ENCODE measurements at places on chromosomes 12 and 14.

DNA sequence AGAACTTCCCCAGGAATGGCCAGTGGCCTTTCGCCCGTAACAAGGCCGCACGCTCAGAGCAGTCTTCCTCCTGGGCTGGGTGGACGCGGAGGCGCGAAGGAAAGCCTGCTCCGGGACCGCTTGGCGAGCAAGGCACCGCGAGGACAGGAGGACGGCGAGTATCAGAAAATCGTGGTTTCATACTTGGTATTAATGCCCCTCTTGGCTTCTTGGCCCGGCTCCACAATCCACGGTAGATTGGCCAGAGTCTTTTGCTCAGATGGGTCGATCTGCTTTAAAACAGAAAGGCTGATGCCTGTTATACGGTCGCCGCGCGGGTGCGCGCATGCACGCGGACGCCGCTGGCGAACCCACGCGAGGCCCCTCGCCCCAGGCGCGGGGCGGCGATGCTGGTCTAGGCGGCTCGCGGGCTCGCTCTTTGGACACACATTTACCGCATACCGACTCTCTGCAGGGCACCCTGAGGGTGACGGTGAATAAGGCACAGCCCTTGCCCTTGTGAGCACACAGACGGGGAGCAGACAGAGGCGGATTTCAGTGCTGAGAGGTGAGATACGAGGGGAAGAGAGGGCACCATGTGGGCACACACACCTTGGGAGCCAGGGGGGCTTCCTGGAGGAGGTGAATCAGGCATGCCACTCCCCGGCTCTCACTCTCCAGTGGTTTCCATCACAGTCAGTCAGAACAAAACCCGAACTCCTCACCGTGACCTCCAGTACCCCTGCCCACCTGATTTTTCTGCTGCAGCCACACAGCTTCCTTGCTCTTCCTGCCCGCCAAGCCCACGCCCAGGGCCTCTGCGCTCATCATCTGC, 100.7 kb downstream of the APAF1 start:
- DNase-seq = no peak

GRCh38 chr12:97275728-97276590, 186.6 kb upstream of the RMST start:
- peak; percentile 16 for DNase-seq

DNA sequence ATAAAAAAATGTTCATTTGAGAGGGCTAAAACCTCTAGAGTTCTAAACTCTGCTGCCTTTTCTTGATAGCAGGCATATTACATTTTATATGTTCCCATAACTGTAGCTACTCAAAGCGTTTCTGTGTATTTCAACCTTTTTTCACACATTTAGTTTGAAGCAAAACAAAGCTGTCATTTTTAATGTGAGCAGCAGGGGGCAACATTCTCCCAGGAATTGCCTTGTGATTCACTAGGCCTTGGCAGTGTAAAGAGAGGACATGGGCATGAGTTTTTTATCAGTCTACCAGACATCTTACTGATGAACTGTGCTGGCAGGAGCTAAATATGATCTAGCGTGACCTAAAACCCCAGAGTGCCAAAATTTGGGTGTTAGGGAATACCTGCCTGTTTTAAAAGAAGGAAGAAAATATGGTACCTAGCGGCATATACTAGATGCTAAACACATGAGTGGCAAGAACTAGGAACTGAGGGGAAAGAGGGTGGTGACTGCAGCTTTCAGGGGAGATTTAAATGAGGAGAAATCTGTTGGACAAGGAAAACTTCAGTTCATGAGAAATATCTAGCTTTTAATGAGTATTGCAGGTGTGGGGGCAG, 65.3 kb downstream of the IFT43 start:
- peak; percentile 16 for DNase-seq

DNA sequence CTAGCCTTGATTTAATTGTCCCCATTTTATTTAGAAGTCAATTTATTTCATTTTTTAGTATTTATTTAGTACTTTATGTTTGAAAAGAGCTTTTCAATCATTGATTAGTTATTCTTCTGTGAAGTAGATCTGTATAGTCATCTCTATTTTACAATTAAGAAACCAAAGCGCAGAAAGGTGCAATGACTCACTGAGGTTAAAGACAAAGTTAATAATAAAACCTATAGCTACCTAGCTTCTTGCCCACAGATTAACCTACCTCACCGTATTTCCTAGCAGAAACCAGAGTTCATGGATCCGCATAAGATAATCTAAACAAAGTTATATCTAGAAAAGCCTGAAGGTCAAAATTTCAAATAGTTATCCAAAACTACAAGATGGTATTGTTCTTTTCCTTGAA, 176.4 kb downstream of the GRIN2B start:
- no peak for DNase-seq

DNA sequence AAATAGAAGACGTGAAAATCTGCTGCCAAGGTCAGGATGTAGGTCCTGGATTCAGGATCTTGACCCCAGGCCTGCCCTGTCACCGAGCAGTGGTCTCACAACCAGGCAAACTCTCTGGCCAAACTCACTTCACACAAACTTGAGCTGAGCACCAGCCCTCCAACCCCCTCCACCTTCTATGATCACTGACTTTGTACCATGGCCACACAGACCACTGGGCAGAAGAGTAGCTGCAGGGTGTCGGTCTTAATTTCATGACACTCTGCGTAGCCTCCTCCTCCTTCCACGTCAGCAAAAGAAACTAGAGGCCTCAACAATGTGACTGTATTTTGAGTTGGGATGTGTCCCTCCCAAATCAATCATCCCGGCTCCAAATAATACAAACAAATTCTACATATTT, 7.2 kb upstream of the TBX3 start:
- no peak for DNase-seq

DNA sequence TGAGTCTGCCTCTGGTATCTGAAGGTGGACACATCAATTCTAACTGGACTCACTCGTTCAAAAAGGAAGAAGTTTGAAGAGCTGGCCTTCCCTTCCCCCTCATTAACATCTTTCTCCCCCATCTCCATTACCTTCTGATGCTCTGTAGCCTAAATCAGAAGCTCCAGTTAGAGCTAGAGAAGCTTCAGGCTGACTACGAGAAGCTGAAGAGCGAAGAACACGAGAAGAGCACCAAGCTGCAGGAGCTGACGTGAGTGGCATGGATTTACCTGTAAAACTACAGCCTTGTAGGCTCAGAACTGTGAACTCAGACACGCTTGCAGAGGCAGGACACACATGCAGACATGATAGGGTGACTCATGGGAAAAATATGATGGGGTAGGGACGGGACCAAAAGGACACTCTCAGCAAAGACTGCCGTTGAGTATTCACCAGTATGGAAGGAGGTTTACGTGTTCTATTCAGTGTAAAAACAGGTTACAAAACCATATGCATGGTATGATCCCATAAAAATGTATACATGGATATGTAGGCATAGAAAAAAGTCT, 14.3 kb upstream of the PIP4K2C start:
- no peak for DNase-seq

- no peak for DNase-seq
Observed at GRCh38 chr12:51449580-51450246, 25.1 kb downstream of the SLC4A8 start.

DNA sequence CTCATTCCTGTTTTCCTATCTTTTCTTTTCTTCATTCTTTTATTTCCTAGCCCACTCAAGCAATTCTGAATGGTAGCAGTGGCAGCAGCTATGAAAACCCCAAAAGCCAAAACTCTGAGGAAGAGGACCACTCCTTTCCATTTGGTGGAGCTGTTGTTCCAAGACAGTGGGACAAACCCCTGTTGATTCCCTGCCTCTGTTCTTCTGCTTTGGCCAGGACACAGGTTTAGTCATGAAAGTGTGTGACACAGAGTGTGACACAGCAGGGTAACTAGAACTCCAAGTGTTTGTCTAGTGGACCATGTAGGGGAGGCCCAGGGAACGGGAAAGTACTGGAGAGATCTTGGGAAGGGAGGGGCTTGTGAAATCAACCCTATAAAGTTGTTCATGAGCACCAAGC, 71.1 kb downstream of the PTCSC3 start:
- DNase-seq = peak; percentile 40

GRCh38 chr12:1916371-1917171, 1.9 kb downstream of the CACNA2D4 start:
- peak; percentile 76 for DNase-seq

GRCh38 chr14:67571275-67571990, 28.6 kb downstream of the PIGH start:
- DNase-seq = peak; percentile 44

GRCh38 chr14:85061256-85061655, 468.7 kb upstream of the FLRT2 start:
- DNase-seq = no peak

GRCh38 chr12:17016116-17016864, 410.3 kb upstream of the LMO3 start:
- no peak for DNase-seq

GRCh38 chr14:43692706-43693105, 814.4 kb downstream of the FSCB start:
- DNase-seq = no peak

- no peak for DNase-seq
Observed at GRCh38 chr14:77039285-77040058, 11.0 kb upstream of the IRF2BPL start.

GRCh38 chr14:26996246-26996645, 398.4 kb upstream of the NOVA1 start:
- DNase-seq = no peak

GRCh38 chr14:74302152-74302628, 544 bp downstream of the ABCD4 start:
- no peak for DNase-seq

DNA sequence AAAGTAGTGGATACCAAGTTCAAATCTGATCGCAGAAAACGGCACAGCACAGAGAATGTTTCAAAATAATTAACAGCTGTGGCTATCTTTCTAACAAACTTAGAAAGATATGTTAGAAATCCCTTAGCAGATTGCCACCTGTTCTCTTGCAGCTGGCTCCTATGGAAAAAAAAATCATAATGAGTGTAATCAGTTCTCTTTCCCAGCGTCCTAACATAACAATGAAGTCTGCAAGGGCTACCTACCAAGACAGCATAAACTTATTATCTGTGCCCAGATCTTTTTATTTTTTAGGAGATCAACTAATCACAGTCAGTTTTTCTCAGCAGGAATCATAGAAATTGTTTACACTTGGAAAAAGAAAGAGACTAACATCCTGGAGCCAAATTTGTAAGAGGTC, 358.6 kb upstream of the FOXG1 start:
- no peak for DNase-seq

- no peak for DNase-seq
Observed at GRCh38 chr12:23757541-23757962, 191.9 kb downstream of the SOX5 start.

DNA sequence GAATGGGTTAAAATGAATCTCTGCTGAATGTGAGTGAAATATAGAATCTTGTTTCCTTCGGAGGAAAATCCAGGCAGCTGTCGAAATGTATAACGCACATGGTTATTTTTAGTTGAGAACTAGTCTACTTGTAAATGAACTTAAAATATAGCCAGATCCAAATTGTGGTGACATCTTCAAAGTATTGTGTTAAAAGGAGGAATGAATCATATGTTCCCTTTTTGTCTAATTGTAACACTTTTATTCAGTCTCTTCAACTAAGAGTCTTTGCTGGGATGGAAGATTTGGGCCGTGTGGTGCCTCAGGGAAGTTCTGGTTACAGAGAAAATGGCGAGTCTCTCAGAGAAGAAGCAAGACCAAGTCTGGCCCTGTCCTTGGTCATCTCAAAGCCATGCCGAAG, 82.5 kb downstream of the SLC4A8 start:
- no peak for DNase-seq

- DNase-seq = no peak
Observed at GRCh38 chr12:40689576-40689975, 2.7 kb upstream of the CNTN1 start.

DNA sequence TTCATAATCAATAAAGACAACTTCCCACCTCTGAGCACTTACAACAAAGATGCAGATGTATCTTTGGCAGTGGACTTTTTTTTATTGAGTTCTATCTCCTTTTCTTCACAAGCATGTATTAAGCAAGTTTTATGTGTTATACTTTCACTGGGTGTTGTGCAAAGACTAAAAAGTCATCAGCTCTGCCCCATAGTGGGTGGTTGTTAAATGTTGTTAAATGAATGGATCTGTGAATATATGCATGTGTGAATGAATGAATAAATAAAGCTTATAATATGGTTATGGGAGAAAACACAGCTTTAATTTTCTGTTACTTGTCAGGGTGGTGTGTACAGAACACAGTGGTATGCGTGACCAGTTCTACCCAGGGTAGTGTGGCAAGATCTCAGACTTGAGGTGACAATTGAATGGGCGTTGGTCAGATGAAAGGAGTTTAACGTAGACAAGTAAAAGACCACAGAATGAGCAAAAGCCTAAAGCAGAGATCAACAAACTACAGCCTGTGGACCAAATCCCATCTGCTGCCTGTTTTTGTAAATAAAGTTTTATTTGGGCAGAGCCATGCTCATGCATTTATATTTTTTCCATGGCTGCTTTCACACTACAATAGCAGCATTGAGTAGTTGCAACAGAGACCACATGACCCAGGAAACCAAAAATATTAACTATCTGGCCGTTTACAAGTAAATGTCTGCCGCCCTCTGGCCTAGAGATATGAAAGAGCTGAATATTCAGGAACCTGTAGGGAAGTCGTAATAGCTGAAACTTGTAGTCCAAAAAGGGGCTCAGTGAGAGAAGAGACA, 207.4 kb upstream of the EEA1 start:
- DNase-seq = no peak

- DNase-seq = peak; percentile 1
Observed at GRCh38 chr12:22709292-22709691, 84.3 kb downstream of the ETNK1 start.

DNA sequence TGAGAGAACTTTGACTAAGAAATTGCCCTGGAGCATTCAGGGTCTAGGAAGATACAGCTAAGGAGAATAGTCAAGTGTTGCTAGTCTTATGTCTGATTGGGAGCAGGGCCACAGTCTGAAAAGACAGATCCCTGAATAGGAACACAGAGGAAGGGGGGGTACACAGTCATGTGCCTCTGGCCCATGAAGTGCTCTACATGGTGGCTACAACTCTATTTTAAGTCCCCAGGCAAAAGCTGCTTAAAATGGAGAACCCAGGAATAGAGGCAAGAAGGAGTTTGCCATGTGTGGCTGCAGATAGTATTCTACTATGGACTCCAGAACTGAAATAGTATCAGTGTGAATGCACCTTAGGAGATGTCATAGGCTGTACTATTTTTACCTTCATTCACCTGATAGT, 118.0 kb upstream of the NPAS3 start:
- DNase-seq = no peak

GRCh38 chr12:127485528-127485927, 781.4 kb upstream of the TMEM132C start:
- DNase-seq = no peak

DNA sequence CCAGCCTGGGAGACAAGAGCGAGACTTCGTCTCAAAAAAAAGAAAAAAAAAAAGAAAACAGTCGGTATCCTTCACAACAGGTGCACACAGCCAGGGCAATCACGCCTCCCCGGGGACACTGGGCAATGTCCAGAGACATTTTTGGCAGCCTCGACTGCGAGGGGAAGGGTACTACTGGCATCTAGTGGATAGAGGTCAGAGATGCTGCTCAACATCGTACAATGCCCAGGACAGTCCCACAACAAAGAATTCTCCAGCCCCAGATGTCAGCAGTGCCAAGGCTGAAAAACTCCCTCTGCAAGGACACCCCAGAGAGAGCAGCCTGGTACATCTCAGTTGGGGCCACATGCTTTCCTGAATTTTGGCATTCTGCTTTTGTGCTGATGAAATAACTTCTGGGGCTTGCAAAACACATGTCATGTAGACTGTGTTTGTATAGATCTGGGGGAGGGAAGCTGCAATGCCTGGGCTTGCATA, 21.5 kb downstream of the ALDH2 start:
- no peak for DNase-seq

- DNase-seq = no peak
Observed at GRCh38 chr12:132356691-132357622, 27.6 kb upstream of the GALNT9 start.

GRCh38 chr14:100111931-100112704, 46.9 kb downstream of the EVL start:
- DNase-seq = no peak

GRCh38 chr14:50670866-50671256, 2.8 kb upstream of the SAV1 start:
- DNase-seq = no peak

All from NCI-H1092 (cell line).